IPS-NIHi11 (cell line): ENCODE measurements at places on chromosomes 3 and 15.
A peak's percentile ranks its signal among the peaks of the same experiment; 100 is the strongest.

DNA sequence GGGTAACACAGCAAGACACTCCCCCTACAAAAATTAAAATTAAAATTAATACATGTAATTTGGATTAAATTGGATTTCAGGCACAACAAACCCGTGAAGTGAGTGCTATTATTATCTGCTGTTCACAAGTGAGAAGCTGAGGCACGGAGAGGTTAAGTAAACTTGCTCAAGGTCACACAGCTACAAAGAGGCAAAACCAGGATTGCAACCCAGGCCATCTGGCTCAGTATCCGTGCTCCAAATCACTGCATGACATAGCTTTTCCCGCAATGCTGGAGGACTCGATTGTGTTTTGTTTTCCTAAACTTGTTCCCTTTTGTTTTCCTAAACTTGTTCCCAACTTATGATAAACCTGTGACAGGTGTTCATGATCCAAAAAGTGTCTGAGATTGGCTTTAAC is 19.9 kb upstream of the C15orf39 start:
- DNase-seq: no peak

DNA sequence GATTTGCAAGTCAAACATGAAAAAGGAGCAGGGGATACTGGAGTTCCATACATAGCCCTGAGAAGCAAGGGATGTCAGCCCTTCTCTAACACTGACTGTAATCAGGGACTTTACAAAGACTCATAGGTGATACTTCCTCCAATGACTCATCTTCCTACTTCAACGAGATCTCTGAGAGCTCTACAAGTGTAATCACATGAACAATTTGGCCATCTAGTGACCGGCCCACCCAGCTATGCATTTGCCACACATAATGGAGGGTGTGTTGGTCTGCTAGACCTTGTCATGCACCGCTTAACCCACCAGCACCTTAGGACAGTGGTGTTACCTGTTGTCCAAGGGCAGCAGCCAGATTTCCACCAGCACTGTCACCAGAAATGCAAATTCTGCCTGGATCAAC is 75.3 kb downstream of the NCEH1 start:
- DNase-seq: no peak

DNA sequence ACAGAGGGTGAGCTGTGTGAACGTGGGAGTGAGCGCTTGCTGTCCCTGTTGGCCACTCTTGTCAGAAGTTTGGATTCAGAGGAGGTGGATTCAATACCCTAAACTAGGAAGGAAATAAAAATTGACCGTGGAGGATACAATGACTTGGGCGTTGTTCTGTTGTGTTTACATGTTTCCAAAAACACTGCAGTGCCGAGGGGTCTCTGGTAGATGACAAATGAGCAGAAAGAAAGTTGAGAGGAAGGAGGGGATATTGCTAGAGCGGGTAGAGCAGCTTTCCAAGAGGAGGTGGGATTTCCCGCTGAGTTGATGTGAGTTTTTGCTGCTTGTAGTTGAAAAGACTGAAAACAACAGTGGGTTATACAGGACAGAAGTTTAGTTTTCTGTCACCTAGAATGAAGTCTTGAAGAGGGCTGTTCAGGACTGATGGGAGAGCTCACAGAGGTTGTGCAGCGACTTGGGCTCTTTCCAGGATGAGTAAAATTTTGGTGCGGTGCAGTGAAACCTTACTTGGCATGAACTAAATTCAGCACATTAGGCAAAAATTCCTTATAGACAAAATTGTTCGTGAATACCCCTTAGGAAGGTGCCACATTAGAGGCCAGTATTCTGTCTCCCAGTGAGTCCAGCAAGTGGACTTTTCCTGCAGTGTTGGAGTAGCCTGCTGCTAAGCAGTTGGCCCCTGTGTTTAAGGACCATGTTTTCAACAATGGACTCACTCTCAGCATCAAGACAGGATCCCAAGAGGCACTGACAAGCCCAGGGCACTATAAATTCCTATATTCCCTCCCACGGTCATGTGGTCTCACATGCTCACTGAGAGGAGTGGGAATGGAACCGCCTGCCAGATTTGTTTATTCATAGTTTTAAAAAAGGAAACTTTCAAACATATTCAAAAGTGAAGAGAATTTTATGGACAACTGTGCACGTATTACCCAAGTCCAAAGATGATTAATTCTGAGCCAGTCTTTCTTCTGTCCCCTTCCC is 435.0 kb upstream of the C2CD4B start:
- DNase-seq: no peak

DNA sequence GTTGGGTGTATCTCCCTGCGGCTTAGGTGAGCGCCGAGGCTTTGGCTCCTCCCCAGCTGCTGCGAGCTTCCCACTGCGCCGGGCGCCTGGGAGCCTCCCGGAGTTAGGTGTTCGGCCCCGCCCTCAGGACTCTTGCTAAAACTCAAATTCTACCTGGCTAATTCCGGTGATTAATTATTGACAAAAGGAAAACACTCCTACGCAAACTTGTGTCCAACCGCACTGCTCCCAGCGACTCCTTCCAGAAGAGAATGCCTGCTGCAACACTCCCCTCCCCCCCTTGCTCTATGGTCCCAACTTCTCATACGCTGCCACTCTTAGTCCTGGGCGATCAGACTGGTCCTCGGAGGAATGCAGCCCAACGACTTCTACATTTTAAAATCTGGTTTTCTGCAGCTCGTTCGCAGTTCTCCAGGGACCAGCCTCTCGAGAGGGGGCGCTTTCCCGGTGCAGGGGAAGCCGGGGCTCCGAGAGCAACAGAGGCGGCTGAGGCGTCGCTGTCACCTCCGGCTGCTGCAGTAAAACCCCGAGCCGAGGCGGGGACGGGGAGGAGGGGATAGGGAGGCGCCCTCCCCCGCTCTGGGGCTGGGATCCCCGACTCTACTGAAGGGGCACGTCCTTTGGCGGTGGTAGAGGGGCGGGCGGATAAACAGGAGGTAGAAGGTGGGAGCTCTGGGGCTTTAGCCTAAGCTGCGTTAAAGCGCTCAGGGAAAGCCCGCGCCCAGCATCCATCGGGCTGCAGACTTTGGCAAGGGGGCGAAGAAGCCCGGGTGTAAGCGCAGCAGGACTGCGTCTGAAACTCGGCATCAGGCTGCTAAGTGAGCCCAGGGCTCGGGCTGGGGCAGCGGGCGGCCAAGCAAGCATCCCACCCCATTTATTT is at the start of gene SPTSSB:
SPTSSB (minus strand) TSS at position 77 of the 880 bp plus-strand sequence. CDS start 25,194 bp downstream, outside the sequence.
- DNase-seq: peak; percentile 77

DNA sequence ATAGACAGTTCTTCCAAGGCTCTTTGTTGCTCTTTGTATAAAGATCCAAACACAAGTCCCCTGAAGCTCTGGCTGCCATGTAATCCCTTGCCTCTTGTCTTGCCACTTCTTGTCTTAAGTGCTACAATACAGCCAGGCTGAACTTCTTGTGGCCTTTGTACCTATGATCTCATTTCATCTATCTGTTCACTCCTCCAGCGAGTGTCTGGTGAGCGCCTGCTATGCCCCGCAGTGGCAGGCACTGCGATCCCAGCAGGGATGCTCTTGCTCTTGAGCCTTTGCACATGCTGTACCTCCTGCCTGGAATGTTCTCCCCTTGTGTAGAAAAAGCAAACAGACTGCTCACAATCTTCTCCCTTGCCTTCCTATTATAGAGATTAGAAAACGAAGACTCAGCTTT is 81.9 kb upstream of the ADPGK start:
- no peak for DNase-seq

GRCh38 chr3:46098319-46098761 is 71.1 kb upstream of the XCR1 start:
- DNase-seq: no peak

GRCh38 chr3:184687363-184688015 is 24.4 kb downstream of the MAGEF1 start:
- DNase-seq: no peak

DNA sequence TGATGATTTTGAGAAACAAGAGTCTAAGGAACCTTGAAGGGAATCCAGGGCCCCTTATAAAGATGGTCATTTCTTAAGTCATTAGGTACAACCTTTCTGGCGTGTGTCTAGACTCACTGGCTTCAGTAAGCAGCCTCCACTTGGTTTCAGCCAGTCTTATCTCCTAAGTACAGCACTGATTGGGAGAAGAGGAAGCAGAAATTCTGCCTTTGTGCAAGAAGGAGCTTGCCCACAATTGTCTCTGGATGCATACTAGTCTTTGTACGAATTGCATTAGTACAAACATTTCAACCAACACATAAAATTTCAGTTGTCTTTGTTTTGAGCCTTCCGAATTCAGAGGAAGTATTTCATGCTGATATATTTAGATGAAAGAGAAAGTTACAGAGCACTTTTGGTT is 139.4 kb downstream of the SLCO3A1 start:
- no peak for DNase-seq

DNA sequence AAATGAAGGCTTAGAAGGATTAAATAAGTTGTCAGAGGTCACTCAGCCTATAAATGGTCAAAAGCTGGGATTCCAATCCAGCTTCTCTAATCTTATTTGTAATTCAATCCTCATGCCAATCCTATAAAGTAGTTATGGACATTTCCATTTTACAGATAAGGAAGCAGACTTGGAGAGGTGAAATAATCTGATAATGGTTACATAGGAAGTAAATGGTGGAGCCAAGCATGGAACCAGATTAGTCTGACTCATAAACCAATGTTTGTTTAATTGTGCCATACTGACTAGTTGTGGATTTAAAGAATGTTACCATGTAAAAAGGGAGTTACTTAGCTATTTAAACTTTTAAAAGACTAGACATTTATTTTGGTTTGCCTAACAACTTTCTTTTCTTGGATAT is 59.7 kb downstream of the KCNAB1 start:
- DNase-seq: no peak

DNA sequence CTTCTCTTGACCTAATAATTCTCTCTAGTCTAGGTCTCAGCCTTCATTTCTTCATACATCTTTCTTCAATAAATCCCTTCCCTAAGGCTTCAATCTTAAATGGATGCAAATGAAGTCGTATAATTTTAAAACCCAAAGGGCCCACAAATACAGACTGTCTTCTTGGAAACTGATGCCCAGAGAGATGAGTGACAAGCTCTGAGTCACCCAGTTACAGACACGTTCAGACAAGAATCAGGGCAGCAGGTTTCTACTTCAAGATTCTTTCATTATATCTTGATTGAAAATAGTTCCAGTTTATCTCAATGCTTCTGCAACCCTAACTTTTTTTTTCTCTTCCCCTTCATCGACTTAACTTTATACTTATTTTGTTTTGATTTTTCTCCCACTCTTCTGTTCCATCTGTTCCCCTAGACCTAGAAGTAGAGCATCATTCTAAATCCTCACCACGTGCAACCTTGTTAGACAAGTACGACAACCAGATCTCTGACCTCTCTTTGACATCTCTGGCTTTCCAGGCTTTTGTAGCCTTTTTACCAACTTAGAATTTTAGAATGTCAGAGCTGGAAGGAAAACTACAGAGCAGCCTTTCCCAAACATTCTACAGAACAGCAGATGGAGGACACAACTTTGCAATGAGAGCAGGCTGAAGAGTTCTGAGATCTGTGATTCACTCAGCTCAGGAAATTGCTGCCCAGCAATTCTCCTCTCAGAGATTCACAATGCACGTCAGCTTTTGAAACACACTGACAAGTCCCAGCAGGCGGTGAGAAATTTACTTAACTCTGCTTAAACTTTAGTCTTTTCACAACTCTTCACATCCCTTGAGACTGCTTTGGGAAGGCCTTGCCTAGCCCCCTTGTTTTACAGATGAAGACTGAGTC is 25.3 kb downstream of the NCEH1 start:
- DNase-seq: no peak

DNA sequence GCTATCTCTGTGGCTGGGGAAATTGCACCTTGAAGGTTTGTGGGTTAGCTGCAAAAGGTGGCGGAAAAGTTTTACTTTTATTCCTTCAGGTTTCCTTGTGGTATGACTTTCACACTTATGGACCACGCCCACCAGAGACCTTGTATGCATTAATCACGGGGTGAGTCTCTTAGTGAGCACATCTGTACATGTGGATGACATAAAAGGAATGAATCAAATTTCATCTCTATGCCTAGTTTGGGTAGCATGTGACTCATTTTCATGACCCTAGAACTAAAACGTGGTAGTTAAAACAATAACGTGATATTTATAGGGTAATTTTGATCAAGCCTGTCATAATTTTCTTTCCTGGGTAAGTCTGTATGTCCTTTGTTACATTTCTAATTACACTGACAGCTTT is 141.7 kb downstream of the PDCD6IP start:
- DNase-seq: no peak

DNA sequence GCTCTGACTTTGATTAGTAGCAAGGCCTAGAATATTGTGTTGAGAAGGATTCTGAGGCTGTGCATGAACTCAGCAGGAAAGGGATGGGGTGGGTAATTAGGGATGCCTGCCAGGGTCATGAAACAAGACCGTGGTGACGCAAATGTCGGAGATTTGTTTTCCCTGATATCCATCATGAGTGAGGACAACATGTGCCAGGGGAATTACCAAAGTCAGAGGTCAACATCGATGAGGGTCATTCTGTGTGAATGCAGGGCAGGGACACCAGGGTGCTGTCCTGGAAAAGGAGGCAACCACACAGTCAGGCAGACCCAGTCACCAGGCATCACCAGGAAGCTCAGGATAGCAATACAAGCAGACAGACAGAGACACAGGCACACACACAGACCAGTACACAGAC is 52.2 kb downstream of the SLCO2A1 start:
- DNase-seq: no peak

GRCh38 chr3:146110161-146110560 is 50.8 kb downstream of the PLOD2 start:
- DNase-seq: no peak

DNA sequence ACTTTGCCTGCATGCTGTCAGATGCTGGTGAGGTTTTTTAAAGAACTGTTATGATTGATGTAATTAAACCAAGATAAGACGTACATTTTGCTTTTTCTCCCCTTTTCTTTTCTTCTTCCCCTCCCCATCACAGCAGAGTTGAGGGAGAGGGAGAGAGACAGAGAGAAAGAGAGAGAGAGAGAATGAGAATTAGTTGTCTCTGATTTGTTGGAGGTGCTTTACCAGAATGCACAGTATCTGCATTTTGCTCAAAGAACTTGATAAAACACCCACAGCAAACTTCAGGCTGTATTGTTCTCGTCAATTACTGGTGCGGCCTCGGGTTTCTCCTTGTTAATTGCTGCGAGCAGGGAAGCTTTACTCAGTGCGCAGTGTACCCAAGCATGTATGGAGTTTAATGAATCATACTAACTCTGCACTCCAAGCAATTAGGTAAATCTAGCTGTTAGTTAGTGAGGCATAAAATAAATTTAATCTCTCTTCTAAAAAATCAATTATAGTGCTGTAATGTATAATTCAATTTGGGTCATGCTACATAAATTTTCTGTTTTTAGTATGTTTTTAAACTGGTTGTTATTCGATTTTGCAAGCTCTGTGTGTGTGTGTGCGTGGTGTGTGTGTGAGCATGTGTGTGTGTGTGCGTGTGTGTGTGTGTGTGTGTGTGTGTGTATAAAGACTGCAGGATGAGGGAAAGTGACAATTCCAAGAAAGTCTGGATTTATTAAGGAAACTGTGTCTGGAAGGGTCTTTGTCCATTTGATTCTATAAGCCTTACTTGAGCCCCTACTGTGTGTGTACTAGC is 273.4 kb downstream of the TLE3 start:
- DNase-seq: no peak
